Natural killer cell (primary cell): ENCODE measurements at places on chromosomes 6 and 20. TPM values are rescaled to one million over a fixed set of nuclear protein-coding genes. Genes with fewer than 3 reads are reported as not detected.

Gene MARCKS
- 2.1 TPM for total RNA-seq

DNA sequence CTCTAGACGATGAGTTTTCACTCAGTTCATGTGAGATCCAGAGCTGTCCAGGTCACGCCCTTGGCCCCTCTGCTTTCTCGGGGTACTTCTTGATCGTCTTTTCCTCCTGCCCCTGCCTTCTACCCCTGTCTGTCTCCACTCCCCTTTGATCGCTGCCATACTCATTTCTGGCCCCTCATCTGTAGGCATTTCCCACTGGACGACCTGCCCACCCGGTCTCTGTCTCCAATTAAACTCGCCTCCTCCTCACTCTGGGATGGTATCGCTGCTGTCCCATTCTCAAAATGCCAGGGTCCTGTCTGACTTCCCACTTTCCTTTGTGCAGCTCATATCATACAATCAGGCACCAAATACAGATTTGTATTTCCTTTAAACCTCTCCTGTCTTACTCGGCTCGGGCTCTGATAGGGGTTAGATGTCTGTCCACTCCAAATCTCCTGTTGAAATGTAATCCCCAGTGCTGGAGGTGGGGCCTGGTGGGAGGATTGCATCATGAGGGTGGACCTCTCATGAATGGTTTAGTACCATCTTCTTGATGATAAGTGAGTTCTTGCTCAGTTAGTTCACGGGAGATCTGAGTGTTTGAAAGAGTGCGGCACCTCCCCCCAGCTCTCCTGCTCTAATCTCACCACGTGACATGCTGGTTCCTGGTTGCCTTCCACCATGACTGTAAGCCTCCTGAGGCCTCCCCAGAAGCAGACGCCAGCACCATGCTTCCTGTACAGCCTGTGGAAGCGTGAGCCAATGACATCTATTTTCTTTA, 3.5 kb upstream of the SYNJ2 start:
- DNase-seq, result no peak

DNA sequence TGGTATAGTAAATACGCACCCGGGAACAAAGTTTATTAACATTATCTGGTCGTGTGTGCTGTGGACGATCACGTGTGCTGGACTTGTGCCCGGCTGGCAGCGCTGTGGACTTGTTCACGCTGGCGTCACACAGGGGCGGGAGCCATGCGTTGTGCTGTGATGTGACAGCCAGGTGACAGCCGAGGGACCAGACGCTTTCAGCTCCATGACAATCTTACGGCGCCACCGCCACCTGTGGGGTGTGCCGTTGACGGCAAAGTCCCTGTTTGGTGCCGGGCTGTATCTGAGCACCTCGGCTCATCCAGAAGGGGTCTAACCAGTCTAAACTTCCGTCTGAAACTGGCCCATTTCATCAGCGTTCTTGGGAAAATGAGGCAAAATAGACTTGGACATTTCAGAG, 25.2 kb downstream of the DLL1 start:
- DNase-seq, result no peak

Gene TMEM170B
- 3.6 TPM for total RNA-seq

Gene PRND
- not detected for total RNA-seq

DNA sequence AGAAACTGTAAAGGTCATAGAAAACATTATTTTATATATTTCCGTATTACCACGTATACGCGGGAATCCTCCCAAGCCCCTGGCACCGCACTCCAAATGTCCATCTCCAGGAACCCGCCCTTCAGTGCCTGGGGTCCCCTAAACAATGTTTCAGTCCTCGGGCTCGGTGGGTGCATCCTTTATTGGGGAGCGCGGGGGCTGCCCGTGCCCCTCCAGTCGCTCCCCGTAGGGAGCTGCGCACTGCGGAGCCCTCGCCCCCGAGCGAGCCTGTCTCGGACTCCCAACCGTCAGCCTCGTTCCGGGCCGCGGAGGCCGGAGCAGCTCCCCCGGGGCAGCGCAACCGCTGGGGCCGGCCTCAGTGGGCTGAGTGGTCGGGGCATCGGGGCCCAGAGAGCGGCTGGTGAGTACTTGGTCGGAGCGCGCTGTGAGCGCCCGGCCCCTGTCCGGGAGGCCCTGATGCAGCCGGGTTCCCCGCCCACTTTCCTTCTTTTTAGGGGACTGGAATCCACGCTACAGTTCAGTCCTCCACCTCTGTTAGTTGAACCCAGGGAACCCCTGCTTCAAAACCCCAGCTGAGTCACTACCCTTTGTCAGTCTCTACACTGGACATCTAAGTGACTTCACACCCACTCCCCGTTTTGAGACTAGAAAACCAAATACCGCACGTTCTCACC, at the start of gene DNAH8:
Gene DNAH8 (plus strand): TSS at position 296 of the 674 bp plus-strand sequence. CDS start 7,499 bp downstream, outside the sequence.
- DNase-seq, result peak; percentile 12

Gene SNAI1
- total RNA-seq, result 2.1 TPM

Gene PHACTR3
- not detected for total RNA-seq

Gene CLVS2
- total RNA-seq, result not detected

GRCh38 chr6:30491991-30492952, 3.0 kb downstream of the HLA-E start:
- DNase-seq, result no peak

- DNase-seq, result no peak
Measured at GRCh38 chr6:156454867-156455266, 322.3 kb upstream of the ARID1B start.

DNA sequence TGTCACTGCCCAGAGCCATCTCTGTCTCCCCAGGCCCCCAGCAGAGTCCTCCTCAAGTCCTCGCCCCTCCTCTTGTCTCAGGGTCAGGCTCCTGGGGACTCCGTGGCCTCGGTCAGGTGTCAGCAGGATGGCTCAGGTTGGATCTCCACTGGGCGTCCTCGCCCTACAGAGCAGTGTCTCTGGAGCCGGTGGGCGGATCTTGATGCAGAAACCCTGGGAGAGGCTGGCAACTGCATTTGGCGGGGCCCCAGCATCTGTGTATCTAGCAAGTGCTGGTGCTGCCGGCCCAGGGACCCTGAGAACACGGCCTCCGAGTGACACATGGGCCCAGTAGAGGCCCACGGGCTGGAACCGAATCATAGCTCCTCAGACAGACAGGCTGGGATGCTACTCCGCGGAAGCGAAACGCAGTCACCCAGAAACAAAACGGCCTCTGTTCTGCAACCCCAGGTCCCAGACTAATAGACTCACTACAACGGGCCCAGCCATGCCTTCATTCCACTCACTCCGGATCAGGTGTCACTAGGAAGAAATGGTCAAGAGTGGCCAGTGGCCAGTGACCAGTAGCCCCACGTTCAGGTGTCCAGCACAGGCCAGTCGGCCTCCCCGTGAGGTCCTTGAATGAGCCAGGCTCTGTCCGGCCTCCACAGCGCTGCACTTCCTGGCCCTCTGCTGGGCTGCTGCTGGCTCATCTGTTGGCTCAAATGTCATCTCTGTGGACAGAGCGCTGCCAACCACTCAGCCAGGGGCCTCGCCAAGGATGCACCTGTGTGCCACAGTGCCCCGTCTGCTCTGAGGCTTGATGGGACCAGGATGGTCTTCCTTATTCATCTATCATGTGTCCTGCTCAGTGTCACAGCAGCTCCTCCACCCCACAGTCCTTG, 12.6 kb upstream of the FRMD1 start:
- no peak for DNase-seq

- DNase-seq, result no peak
Measured at GRCh38 chr6:11197175-11197536, 35.3 kb downstream of the NEDD9 start.

DNA sequence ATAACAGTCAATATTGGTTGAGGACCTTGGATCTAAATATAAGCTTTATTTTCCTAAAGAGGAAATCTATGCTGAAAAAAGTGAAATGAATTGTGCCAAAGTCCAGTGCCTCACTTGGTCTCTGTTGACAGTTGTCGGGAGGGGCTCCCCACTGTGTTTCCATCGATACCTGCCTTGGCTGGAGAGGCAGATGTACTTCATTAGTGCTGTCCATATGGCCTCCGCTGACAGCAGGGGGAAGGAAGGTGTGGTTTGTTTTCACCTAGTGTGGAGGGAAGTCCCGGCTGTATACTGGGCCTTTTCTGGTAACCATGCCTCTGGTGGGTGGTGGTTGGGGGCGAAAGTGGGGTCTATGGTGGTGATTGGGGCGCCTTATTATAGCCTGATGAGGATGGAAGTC, 42.7 kb downstream of the CD2AP start:
- no peak for DNase-seq

DNA sequence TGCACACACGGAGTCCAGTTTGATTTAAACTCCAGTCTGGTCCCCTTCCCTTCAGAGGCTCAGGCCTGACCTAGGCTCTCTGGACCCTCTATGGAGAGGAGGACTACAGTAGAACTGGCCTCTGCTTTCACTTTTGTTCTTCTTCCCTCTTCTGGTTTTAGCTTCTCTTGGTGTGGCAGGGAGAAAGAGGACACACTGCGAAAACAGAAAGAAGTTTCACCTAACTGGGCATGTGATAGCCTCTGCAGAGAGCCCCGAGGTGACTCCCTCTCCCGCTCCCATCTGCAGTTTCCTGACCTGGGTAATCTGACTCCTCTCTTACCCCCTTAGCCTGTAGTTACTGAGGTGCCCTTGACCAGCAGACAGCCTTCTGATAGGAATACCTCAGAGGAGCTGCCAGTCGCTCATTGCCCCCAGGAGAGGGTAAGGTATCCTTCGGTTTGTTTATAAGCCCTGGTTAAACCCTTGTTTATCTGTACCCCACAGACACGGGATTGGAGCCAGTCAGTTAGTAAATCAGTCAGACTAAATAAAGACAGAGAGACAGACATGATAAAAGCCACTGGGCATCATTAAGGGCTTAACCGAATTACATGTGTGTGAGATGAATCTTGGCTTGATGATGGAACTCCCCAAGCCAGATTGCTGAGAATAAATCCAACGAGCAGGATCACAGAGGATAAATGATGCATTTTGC, 12.0 kb upstream of the DTNBP1 start:
- DNase-seq, result no peak

Gene DEFB124
- total RNA-seq, result not detected
